Pulmonary artery endothelial cell (primary cell): ENCODE measurements at places on chromosomes 3 and 15.

DNA sequence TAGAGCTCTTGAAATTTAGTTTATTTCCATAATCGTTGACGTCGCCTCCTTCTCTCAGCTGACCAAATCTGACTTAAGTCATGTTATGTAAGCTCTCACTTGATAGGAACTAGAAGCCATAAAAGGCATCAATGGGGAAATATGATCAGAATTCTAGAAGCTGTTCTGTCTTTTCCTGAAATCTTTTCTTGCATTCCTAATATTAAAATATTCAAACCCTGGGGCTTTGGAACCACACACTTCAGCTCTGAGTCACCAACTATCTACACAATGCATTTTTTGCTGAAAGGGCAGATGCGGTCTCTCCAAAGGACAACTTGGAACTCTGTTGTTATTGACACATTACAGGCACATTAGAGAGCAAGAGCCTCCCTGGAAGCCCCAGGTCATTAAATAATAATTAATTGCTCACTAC lies 91.3 kb downstream of the LARS2 start:
- DNase-seq = no peak

DNA sequence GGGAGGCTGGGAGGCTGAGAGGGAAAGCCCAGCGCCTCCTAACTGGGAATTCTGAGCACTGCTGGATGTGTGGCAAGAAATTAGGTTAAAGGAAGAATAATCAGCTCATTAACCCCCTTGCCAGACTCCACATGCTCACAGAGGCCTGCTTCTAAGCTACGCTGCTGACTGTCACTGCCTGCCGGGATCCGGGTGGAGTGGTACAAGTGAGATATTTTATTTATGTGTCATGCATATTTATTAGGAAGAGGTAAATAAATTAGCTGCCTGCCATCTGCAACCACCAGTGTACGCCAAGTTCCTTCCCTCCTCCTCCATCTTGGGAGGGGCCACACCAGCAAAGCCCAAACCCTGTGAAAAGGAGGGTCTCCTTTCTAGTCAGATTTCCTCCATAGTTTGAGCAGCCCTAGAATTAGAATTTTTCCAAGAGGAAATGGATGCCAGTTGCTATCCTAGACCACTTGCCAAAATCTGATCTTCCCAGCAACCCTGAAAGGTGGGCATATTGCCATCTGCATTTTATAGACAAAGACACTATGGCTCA lies 43.5 kb upstream of the GRIP2 start:
- no peak for DNase-seq

DNA sequence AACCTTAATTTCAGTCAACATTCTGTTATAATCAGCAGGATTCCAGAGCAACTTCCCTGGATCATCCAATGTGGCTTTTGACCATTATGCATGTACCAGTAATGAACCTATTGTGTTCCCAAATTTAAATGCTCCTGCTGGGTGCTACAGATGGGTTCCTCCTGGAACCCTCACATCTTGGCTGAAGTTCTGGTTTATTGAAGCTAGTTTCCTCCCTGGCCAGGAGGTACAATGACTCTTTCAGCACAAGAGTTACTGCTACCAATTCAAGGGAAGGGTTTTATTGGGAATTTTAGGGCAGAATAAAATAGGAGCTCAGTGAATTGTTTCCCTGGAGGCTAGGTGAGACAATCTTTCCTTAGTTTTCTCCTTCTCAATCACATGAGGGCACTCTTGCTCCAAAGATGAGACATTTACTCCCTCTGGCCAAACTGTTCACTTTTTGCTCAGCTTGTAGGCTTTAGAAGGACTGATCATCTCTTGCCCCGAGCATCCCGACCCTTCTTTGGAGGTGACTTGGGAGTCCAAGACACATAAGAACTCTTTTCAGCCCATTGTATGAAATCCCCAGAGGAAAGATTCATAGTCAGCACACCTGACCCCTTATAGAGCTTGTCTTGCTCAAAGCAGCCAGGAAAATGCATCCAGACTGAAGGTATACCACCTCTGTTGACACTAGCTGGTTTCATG lies 8.8 kb upstream of the NPHP3 start:
- DNase-seq = no peak

DNA sequence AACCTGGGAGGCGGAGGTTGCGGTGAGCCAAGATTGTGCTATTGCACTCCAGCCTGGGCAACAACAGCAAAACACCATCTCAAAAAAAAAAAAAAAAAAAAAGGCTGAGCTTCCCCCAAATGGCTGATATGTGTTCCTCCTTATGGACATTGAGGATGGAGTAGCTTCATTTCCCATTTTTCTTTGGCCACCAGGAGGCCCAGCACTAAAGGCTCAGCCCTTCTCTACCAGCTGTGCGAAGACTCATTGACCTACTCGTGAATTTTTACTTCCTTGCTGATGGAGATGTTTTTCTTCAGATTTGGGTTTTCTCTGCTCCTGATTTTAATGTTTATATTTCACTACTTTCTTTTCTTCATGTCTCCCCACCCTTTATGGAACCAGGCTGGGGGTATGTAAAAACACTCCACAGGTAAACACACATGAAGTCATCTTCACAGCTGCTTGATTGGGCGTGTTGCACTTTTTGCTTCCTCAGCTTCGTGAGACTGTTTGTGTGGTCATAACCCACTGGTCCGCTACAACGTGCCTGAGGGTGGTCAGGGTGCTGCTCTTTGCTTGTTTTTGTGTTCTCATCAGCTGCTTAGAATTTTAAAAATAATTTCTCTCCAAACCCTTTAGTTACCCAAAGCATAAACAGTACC lies 13.5 kb downstream of the SEMA4B start:
- no peak for DNase-seq

GRCh38 chr3:34351882-34352777 lies 553.7 kb downstream of the PDCD6IP start:
- DNase-seq = no peak

DNA sequence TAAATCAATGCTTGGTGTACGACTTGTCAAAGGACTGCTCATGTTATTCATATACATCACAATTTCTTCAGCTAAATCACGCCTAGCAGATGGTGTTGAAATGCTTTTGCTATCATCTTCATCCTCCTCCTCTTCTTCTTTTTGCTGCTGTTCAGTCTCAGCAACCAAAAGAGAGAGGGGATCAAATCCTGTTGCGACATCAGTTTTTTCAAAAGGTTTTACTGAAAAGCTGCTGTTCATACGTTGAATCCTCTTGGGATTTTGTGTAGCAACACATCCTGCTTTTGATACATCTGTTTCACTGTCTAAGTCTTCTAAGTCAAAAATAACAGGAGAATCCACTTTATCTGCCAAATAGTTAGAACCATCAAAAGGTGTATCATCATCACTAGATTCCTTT lies 69.0 kb downstream of the SLC24A1 start:
- DNase-seq = no peak

GRCh38 chr15:41561777-41562145 lies 2.7 kb downstream of the TYRO3 start:
- DNase-seq = no peak

GRCh38 chr3:61172684-61173083 lies 78.6 kb downstream of the FHIT start:
- no peak for DNase-seq

DNA sequence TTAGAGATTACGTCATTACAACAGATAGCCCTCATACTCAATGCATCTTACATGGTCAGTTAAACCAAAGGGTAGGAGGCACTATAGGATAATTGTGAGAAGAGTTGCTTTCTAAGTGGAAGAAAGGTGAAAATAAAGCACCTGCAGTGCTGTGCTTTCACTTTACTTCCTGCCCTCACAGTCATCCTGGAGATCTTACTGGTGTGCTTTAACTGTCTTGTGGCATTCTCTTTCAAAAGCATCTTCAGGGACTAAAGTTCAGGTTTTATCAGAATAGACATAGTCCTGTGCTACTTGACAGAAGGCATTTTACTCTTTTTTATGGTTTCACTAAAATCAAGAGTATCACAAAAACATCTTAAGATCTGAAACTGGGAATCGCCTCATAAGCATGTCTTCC lies 286.6 kb downstream of the ZBTB20 start:
- no peak for DNase-seq

DNA sequence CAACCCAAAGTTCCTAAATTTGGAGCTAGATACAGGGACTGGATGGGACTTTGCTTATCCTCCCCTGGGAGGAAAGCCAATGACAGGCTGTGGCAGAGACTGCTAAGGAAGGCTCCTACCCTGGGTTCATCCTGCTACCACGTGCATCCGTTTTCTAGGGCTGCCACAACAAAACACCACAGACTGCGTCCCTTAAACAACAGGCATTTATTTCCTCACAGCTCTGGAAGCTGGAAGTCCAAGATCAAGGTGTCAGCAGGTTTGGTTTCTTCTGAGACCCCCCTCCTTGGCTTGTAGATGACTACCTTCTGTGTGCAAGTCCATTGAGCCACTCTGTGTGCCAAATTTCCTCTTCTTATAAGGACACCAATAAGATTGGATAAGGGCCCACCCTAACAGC lies 263.9 kb downstream of the FAM43A start:
- DNase-seq = no peak

- no peak for DNase-seq
These were observed 703.1 kb upstream of the CFAP20DC start for GRCh38 chr3:59752925-59753324.

DNA sequence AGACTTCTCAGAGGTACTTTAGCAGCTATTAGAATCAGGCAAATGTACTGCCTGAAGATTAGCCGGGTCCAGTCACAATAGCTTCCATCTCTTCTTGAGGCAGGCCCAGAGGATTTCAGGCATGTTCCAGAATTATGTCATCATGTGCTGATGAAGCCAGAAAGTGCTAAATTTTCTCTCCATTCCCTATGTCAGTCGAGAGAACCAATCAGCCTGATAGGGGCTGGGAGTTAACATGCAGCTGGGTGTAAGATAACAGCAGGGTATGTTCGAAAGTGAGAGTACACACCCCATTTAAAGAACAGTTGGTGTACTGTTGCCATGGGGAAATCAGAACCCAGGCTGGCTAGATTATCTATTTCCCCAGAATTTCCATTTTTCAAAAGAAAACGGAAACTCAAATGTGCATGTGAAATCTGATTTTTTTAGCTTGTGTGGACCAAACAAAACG lies 48.7 kb downstream of the MYH15 start:
- no peak for DNase-seq
